ENCODE measurements at places on chromosomes 4 and X. TPM values are rescaled to one million over a fixed set of nuclear protein-coding genes. Genes with fewer than 3 reads are reported as not detected.

The ASB5 gene
- 0.33 TPM for total RNA-seq

The ADGRG4 gene
- not detected for total RNA-seq

The XAGE1B gene
- total RNA-seq = not detected

The ZNF141 gene
- total RNA-seq = 12.9 TPM

The CD99L2 gene
- 73.0 TPM for total RNA-seq

The MOB1B gene
- total RNA-seq = 15.6 TPM

The FAM47E gene
- under 0.01 TPM for total RNA-seq

The FATE1 gene
- total RNA-seq = not detected

The MAGIX gene
- 1.4 TPM for total RNA-seq

The ARHGAP24 gene
- 48.9 TPM for total RNA-seq

The PAK3 gene
- total RNA-seq = 2.9 TPM

The DRD5 gene
- total RNA-seq = not detected

The UPF3B gene
- total RNA-seq = 2.1 TPM

The HSFX4 gene
- total RNA-seq = not detected

The UGT8 gene
- total RNA-seq = 1.00 TPM

The CT47B1 gene
- not detected for total RNA-seq

The ADH1C gene
- total RNA-seq = 0.44 TPM

The H2AZ1 gene
- 741 TPM for total RNA-seq

The FGG gene
- total RNA-seq = not detected

The CXorf65 gene
- total RNA-seq = not detected

The NAAA gene
- 39.2 TPM for total RNA-seq

The BBS12 gene
- total RNA-seq = 4.6 TPM

The POU3F4 gene
- total RNA-seq = not detected

The STATH gene
- not detected for total RNA-seq

The MSANTD1 gene
- total RNA-seq = 0.33 TPM

The MAP3K15 gene
- 0.12 TPM for total RNA-seq

The SYNPO2 gene
- total RNA-seq = 7.0 TPM

The FAM184B gene
- total RNA-seq = under 0.01 TPM

The FABP2 gene
- total RNA-seq = not detected

The ARHGEF9 gene
- 14.6 TPM for total RNA-seq

The BGN gene
- 27.9 TPM for total RNA-seq

The NPNT gene
- total RNA-seq = 1.1 TPM

The NIPAL1 gene
- total RNA-seq = 1.2 TPM

The PPP2R2C gene
- total RNA-seq = 1.4 TPM

The ASMT gene
- total RNA-seq = not detected

The MAGEB1 gene
- total RNA-seq = not detected

The ZCCHC12 gene
- 0.12 TPM for total RNA-seq

The ZNF157 gene
- total RNA-seq = 0.12 TPM

The TCEAL6 gene
- not detected for total RNA-seq

The MAGEA9B gene
- total RNA-seq = not detected

The CCDC158 gene
- 0.37 TPM for total RNA-seq

The RIPPLY1 gene
- total RNA-seq = not detected

The RNF128 gene
- 1.5 TPM for total RNA-seq

The FHL1 gene
- 106 TPM for total RNA-seq

The MAOB gene
- total RNA-seq = 0.37 TPM

The MAGEC1 gene
- not detected for total RNA-seq

The TEC gene
- total RNA-seq = 1.3 TPM

The CENPVL1 gene
- total RNA-seq = not detected
